Vein endothelial cell (primary cell): ENCODE measurements at places on chromosomes 5 and 9. TPM values are rescaled to one million over a fixed set of nuclear protein-coding genes. Genes with fewer than 3 reads are reported as not detected.

Gene PCDHAC2
- total RNA-seq, result 0.33 and 1.9 TPM in 2 replicates

Gene FGF18
- 0.10 and 0.33 TPM in 2 replicates for total RNA-seq

Gene IFNB1
- not detected in 2 replicates for total RNA-seq

Gene PCDHGA8
- total RNA-seq, result 2.0 and 2.9 TPM in 2 replicates

Gene HAVCR2
- total RNA-seq, result under 0.01 and 0.67 TPM in 2 replicates

Gene ACER2
- total RNA-seq, result 10.5 and 13.5 TPM in 2 replicates

Gene TBC1D9B
- total RNA-seq, result 94.7 and 101 TPM in 2 replicates

Gene TAF1L
- total RNA-seq, result under 0.01 TPM in 1 of 2 replicates, not detected in the other

Gene ADGRV1
- under 0.01 and 0.67 TPM in 2 replicates for total RNA-seq

Gene PDE6A
- total RNA-seq, result under 0.01 TPM in 1 of 2 replicates, not detected in the other

Gene LCN9
- total RNA-seq, result not detected in 2 replicates

Gene ZNF483
- total RNA-seq, result 2.8 and 2.9 TPM in 2 replicates

Gene DND1
- total RNA-seq, result 0.38 TPM in 1 of 2 replicates, not detected in the other

Gene LHX3
- total RNA-seq, result not detected in 2 replicates

Gene MEIKIN
- not detected in 2 replicates for total RNA-seq

Gene SPATA31E1
- not detected in 2 replicates for total RNA-seq

Gene C7
- total RNA-seq, result 0.67 and 3.9 TPM in 2 replicates

Gene RLN1
- not detected in 2 replicates for total RNA-seq

Gene GFPT2
- total RNA-seq, result 0.86 and 0.98 TPM in 2 replicates

Gene SARDH
- 0.33 and 0.67 TPM in 2 replicates for total RNA-seq

Gene PCDHGB3
- 6.5 and 8.8 TPM in 2 replicates for total RNA-seq

Gene LCN2
- not detected in 2 replicates for total RNA-seq

Gene DMRTA1
- 0.33 and 0.86 TPM in 2 replicates for total RNA-seq

Gene KIF4B
- 0.33 and 0.48 TPM in 2 replicates for total RNA-seq

Gene GPR21
- total RNA-seq, result 1.3 TPM in 2 replicates

Gene HSD17B3
- total RNA-seq, result not detected in 2 replicates

Gene PCA3
- 0.29 and 0.33 TPM in 2 replicates for total RNA-seq

Gene CDX1
- total RNA-seq, result not detected in 2 replicates

Gene SV2C
- not detected in 2 replicates for total RNA-seq

Gene PCDHGA11
- total RNA-seq, result 11.4 and 12.4 TPM in 2 replicates
